PC-3 (cell line): ENCODE measurements at places on chromosomes 2 and 18. TPM values are rescaled to one million over a fixed set of nuclear protein-coding genes. Genes with fewer than 3 reads are reported as not detected.

DNA sequence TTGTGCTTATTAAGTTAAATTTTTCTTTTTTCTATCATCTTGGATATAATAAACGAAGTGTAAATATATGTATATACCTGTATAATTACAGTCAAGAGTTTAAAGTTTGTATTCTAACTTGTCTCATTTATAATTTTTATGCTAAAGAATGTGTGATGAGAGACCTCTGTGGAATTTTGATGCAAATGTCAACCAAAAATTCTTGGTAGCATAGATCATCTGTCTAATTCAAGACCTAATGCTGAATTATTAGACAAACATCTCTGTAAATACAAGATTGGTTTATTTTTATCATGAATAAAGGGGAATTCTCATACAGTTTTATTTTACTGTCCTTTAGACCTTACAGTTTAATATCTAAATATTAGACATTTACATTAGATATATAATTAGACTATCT, 149.2 kb upstream of the VWC2L start:
- peak; percentile 45 for DNase-seq

- DNase-seq: no peak
Observed at GRCh38 chr2:101089419-101089818, 61.8 kb downstream of the TBC1D8 start.

DNA sequence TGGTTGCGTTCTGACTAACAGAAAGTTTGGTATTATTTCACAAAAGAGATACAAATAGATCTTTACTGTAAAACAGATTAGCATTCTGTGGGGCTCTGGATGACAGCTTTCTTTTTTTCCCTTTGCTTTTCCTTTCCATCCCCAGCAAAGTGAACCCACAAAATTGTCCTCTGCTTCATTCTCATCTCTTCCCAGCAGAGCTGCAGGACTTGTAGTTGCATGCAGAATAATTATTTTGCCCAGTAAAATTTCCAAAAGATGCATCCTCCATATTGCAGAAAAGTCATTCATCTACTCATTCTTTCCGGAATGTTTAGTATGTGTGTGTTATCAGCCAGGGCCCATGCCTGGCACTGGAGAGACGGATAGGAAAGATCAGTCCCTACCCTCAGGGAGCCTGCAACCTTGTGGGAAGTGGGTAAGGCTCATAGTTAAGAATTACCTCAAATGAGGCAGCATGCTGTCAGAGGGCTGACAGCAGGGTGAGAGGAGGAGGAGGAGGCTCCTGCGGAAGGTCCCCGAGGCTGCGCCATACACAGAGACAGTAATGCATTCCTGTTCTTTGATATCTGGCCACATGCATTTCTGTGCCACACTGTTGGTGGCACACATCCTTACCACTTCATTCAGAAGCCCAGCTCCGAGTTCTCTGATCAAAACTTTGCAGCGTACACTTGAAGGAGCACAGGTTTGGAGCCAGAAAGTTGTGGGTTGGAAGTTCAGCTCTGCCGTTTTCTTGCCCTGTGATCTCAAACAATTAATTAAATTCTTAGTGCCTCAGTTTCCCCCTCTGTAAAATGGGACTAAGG, 225.4 kb downstream of the MYCN start:
- DNase-seq: no peak

DNA sequence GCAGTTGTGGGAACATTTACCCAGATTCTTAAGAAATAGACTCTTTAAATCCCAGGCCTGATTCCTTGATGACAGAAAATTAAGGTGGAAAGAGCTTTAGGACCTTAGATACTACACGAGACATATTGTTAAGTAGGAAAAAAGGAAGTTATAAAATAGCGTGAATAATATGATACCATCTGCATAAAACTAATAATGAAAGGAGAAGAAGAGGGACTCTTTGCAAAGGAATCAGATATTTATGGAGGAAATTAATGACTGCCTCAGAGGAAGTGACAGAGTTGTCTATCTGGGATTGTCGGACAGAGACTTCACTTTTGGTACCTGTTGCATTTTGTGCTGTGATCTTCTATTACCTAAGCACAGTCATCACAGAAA, 20.8 kb downstream of the APCDD1 start:
- no peak for DNase-seq

DNA sequence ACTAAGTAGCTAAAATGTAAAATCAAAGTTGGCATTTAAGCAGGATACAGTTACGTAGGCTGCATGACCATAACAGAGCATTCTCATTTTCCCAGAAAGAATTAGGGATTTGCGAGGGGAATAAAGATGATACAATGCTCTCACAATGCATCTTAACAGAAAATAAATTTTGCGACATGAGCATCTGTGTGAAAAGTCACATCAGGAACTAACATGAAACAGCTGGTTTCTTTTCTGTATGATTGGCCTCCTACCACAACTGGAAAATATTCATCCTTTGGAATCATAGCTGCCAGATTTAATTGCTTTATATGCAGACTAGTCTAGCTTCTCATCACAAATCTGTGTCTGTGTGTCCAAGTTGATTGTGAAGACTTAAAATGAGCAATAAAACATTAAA, 66.0 kb downstream of the KCTD18 start:
- no peak for DNase-seq

The ALKAL2 gene
- total RNA-seq: 3.6 TPM in 1 of 2 replicates, not detected in the other

The DNAJC5G gene
- not detected in 2 replicates for total RNA-seq

GRCh38 chr2:126894082-126894481, 4.6 kb upstream of the TEX51 start:
- no peak for DNase-seq

- no peak for DNase-seq
Observed at GRCh38 chr2:109345091-109345490, 216.1 kb downstream of the SH3RF3 start.

- DNase-seq: no peak
Observed at GRCh38 chr2:132697556-132698205, 27.7 kb upstream of the LYPD1 start.

DNA sequence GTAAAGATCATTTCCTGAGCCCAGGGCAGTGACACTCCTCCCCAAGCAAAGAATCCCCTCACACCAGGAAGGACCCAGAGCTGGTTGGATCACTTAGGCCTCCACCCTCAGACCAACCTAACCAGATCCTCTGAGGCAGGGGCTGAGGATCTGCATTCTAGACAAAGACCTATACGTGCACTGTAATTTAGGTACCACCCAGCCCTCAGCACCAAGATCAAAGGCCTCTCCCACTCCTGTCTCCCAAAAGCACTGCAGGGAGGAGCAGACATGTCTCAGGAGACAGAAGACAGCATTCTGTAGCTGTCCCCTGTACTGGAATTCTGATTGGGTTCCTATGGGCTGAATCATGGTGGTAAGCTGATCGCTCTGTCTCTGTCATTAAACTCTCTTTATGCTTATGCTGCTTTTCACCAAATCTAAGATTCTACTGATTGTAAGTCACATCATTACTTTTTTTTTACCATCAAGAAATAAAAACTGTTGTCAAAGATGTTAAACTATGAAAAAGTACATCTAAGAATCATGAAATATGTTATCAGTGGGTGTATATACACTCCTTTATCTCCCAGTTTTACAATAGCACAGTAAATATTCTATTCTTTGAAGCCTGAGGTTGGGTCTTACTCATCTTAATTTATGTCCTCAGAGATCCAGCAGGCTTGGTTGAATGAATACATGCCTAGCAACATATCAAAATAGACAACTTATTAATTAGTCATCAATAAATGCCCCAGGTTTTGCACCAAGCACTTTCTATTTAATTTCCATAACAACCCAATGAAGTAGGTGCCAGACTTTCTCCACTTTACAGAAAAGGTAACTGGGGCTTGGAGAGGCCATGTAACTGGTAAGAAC, 28.3 kb downstream of the MCFD2 start:
- DNase-seq: peak; percentile 25

The PKP4 gene
- 40.1 and 44.2 TPM in 2 replicates for total RNA-seq
